ENCODE measurements at places on chromosomes 2 and 18.
A peak's percentile ranks its signal among the peaks of the same experiment; 100 is the strongest.

GRCh38 chr2:214549946-214550345 lies 139.1 kb downstream of the VWC2L start:
- no peak for DNase-seq
- H3K27me3 ChIP-seq, result no peaks in the 10 kb centered on the region
- no peak overlapping the region for H3K4me3 ChIP-seq
- no peaks in the 10 kb centered on the region for H3K36me3 ChIP-seq
- no peak overlapping the region for H3K27ac ChIP-seq

GRCh38 chr2:85130407-85130806 lies 2.8 kb upstream of the TCF7L1 start:
- peaks cover 14% of the 10 kb centered on the region for H3K4me1 ChIP-seq
- DNase-seq, result no peak
- no peak overlapping the region for H3K27ac ChIP-seq
- H3K36me3 ChIP-seq, result no peaks in the 10 kb centered on the region

- no peaks in the 10 kb centered on the region for H3K4me1 ChIP-seq
- no peaks in the 10 kb centered on the region for H3K27me3 ChIP-seq
- no peak for DNase-seq
- no peak overlapping the region for H3K4me3 ChIP-seq
- peak overlapping the region; percentile 37 for H3K27ac ChIP-seq
These were observed 70.3 kb downstream of the SCN1A start for GRCh38 chr2:166057370-166058164.

GRCh38 chr2:210558708-210559107 lies 2.3 kb downstream of the CPS1 start:
- H3K4me3 ChIP-seq, result no peak overlapping the region
- no peaks in the 10 kb centered on the region for H3K27me3 ChIP-seq
- no peaks in the 10 kb centered on the region for H3K4me1 ChIP-seq
- no peak for DNase-seq
- H3K36me3 ChIP-seq, result no peaks in the 10 kb centered on the region

- H3K27me3 ChIP-seq, result no peaks in the 10 kb centered on the region
- H3K4me1 ChIP-seq, result no peaks in the 10 kb centered on the region
- H3K4me3 ChIP-seq, result no peak overlapping the region
- no peaks in the 10 kb centered on the region for H3K36me3 ChIP-seq
- no peak overlapping the region for H3K27ac ChIP-seq
These were observed 23.5 kb downstream of the MARCHF4 start for GRCh38 chr2:216348756-216349308.

DNA sequence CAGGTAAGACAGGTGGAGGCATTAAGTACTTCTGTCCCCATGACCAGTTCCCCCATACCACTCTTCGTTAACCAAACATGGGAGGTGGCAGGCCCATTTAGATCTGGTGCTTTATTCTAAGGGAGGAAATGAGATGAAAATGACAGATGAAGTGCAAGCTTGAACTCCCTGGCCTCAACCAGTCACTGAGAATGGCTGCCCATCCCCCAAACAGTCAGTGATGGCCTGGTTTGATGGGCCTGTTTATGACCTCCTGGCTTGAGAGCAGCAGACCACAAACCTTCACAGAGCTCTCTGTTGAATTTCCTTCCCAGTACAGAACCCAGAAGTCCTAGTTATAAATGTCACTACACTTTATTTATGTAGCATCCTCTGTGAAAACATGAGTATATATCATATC lies 31.1 kb downstream of the EPAS1 start:
- H3K27ac ChIP-seq, result peak overlapping the region; percentile 70
- H3K4me1 ChIP-seq, result peaks cover 99% of the 10 kb centered on the region
- no peak overlapping the region for H3K4me3 ChIP-seq
- DNase-seq, result no peak

- no peaks in the 10 kb centered on the region for H3K27me3 ChIP-seq
- H3K36me3 ChIP-seq, result no peaks in the 10 kb centered on the region
- H3K4me3 ChIP-seq, result no peak overlapping the region
- DNase-seq, result no peak
- peaks cover 57% of the 10 kb centered on the region for H3K4me1 ChIP-seq
These were observed 75.3 kb downstream of the TANC1 start for GRCh38 chr2:159043710-159044109.

GRCh38 chr2:65565681-65566080 lies 133.3 kb upstream of the SPRED2 start:
- H3K36me3 ChIP-seq, result no peaks in the 10 kb centered on the region
- no peak overlapping the region for H3K4me3 ChIP-seq
- peak; percentile 37 for DNase-seq
- H3K4me1 ChIP-seq, result no peaks in the 10 kb centered on the region
- no peak overlapping the region for H3K27ac ChIP-seq
- no peaks in the 10 kb centered on the region for H3K27me3 ChIP-seq

DNA sequence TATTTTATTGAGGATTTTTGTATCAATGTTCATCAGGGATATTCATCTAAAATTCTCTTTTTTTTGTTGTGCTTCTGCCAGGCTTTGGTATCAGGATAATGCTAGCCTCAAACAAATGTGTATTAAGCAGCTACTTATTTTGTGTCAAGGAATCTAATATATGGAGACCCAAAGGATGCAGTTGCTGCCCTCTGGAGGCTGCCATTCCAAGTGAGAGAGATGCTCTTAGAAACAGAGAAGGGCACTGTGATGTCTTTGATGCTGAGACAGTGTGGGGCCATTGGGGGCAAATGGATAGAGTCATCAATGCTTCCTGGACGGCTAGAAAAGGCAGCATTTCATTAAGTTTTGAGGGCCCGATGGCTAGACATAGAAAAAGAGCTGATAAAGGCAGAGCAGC lies 292.6 kb downstream of the SETBP1 start:
- H3K27me3 ChIP-seq, result no peaks in the 10 kb centered on the region
- no peak overlapping the region for H3K27ac ChIP-seq
- H3K4me1 ChIP-seq, result peaks cover 4% of the 10 kb centered on the region
- H3K4me3 ChIP-seq, result no peak overlapping the region
- no peaks in the 10 kb centered on the region for H3K36me3 ChIP-seq

- H3K36me3 ChIP-seq, result peaks cover 61% of the 10 kb centered on the region
- DNase-seq, result no peak
- H3K4me3 ChIP-seq, result no peak overlapping the region
- H3K27ac ChIP-seq, result no peak overlapping the region
- no peaks in the 10 kb centered on the region for H3K4me1 ChIP-seq
These were observed 88.9 kb downstream of the FEZ2 start for GRCh38 chr2:36509075-36509474.

DNA sequence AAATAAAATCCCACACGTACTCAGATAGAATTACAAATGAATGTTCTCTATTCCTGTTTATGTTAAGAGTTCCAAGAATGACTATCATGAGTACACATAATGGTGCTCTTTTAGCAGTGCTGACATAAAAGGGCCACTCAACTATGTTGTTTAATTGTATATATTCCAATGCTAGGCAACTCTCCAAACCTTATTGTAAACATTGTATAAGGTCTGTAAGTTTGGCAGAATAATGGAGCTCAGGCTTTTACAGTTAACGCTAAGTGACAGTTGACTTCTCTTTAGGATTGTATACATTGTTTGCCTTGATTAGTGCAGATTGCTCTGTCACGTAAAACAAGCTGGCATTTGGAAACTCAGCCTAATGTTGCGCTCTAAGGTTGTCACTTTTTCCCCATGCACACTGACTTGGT lies 20.8 kb downstream of the RBMS1 start:
- H3K27me3 ChIP-seq, result no peaks in the 10 kb centered on the region
- DNase-seq, result no peak
- H3K4me3 ChIP-seq, result no peak overlapping the region
- peak overlapping the region; percentile 12 for H3K27ac ChIP-seq

GRCh38 chr2:19332503-19332902 lies 25.9 kb downstream of the OSR1 start:
- H3K36me3 ChIP-seq, result no peaks in the 10 kb centered on the region
- H3K27ac ChIP-seq, result no peak overlapping the region
- no peak overlapping the region for H3K4me3 ChIP-seq
- H3K27me3 ChIP-seq, result no peaks in the 10 kb centered on the region
- no peaks in the 10 kb centered on the region for H3K4me1 ChIP-seq
- no peak for DNase-seq

Data from upper lobe of left lung (tissue), 6 donors.